ENCODE measurements at places on chromosomes 5 and 9. TPM values are rescaled to one million over a fixed set of nuclear protein-coding genes. Genes with fewer than 3 reads are reported as not detected.

Gene ECSCR
- total RNA-seq, result not detected

Gene RUSC2
- 10.0 TPM for total RNA-seq

Gene MTRR
- total RNA-seq, result 21.1 TPM

Gene SGCD
- 67.5 TPM for total RNA-seq

Gene GFM2
- 36.7 TPM for total RNA-seq

Gene ADGRV1
- 0.17 TPM for total RNA-seq

Gene RAB3C
- not detected for total RNA-seq

Gene CYSRT1
- total RNA-seq, result 0.51 TPM

Gene PCDHB9
- total RNA-seq, result 0.99 TPM

Gene MSX2
- 1.3 TPM for total RNA-seq

Gene EIF4E1B
- not detected for total RNA-seq

Gene RNF180
- 2.8 TPM for total RNA-seq

Gene COL15A1
- total RNA-seq, result 41.0 TPM

Gene SPINK6
- not detected for total RNA-seq
